ENCODE measurements at places on chromosomes 4 and X.

DNA sequence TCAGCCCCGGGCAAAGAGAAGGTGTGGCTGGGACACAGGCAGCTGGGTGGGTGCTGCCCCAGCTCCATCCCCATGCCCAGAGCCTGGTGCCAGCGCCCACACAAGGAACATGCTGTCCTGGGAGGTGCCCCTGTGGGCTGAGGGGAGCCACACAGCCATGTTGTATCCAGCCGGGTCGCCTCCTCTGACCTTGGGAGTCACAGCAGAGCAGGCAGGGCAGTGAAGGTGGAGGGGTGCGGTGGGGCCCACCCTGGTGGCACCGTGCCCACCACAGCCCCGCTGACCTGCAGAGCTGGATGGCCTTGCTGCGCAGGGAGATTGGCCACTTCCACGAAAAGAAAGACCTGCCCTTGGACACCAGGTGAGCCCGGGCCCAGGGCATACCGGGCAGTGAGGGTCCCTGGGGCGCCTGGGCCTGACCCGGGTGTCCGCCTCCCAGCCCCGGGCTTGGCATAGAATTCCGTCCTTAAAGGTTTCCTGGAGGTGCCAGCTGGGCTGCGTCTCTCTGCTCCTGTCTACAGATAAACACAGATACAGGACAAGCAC, 18.7 kb upstream of the ADD1 start:
- no peak for DNase-seq

- DNase-seq, result no peak
These were observed 112.5 kb downstream of the MAPK10 start for GRCh38 chr4:86247320-86247719.

DNA sequence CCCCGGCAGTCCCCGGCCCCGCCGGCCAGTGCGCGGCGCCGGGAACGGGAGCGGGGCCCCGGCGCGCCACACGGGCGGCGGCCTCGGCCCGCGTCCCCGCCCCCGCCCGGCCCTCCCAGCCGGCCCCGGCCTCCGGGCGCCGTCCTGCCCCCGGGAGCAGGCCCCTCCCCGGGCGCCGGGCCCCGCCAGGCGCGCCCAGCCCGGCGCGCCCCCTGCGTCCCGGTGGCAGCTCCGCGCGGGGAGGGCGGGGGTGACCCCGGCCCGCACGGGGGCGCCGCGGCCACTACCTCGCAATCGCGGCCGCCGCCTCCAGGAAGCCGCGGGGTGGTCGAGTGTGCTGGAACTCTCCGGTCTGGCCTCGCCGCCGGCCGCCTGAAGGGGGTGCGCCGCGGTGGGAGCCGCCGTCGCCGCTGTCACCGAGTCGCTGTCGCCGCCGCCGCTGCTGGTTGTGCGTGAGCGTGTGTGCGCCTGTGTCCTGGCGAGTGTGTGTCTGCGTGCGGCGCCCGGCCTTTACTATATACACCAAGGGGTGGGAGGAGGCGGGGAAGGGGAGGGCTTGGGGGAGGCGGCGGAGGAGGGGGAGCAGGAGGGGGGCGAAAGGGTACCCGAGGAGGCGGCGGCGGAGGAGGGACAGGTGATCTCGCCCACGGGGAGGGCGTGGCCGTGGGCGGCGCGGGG, at the start of gene RAI2:
Gene RAI2 (minus strand): TSS at position 488 of the 678 bp plus-strand sequence. CDS start 59,288 bp downstream, outside the sequence.
- DNase-seq, result no peak

DNA sequence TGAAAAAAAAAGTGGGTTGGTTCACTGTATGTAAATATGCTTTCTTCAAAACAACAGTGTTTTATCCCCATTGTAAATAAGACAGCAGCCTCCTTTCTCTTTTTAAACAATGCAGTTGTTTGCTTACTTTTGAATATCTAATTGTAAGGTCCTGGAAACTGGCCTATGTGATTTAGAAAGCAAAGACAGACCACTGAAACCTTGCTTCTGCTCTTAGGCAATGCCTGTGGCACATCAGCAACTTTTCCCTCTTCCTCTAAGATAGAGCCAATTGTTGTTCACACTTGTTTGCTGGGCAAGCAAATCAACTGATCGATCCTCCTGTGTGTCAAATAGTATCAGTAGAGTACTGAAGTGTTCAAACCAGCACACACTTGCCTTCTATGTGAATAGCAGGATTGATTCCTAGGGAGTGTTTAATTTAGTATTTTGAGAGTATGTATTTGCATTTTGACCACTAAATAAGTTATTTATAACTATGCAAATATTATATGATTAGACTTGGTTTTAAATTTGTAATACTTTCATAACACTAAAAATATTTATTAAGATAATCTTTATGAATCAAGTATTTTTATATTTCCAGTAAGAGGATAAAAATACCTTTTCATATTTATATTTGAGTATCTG, 55.4 kb upstream of the GRPR start:
- DNase-seq, result no peak

DNA sequence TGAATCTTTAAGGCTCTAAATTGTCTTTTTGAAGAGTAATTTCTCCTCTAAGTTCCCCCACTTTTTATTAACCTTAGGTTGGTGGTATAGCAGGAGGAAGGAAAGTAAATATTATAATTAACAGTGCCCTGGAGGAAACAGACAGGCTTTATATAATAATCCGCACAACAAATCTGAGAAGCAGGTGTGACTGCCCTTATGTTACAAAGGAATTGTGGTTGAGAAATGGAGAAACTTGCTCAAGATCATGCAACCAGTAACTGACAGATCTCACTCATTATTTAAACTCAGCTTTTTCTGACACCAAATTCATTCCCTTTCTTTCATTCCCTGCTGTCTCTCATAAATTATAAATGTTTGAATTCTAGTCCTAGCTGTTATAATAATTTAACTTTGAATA, 282.0 kb downstream of the PPP3CA start:
- DNase-seq, result no peak

DNA sequence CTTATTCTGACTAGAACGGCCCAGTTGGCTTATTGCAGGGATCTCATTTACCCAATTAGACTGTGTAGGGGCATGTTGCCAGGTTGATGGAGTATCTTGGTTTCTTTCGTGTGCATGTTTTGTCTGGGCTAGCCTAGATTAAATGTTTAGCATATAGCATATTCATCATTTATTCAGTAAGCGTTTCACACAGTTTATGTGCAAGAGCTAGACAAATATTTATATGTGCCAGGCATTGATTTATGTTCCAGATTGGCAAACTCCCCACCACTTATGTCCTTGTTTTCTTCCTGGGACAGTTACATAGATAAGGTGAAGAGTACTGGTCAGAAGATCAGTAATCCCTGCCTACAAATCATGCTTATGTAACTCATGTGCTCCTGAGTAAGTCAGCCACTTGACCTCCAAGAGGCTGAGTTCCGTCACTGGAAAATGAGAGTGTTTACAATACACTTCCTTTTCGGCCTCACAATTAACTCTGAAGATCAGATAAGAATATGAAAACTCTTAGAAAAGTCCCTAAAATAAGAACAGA, 57.2 kb downstream of the RUFY3 start:
- no peak for DNase-seq

All from activated naive CD4-positive, alpha-beta T cell (primary cell).